ENCODE measurements at places on chromosomes 12 and 14.

DNA sequence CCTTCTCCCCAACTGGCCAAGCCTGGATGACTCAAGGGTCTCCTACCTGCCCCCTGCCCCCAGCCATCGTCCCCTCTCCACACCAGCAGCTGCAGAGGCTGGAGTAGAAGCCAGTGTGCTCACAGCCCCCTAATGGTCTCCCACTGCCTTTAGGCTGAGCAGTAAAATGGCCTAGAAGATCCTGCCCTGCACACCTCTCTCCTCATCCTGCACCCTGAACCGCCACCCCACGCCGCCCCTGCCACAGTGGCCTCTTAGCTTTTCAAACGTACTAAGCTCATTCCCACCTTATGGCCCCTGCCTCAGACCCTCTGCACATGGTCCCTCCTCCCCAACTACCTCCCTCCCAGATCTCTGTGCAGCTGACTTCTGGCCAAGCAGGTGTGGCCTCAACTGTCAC, 46.3 kb downstream of the RBM19 start:
- DNase-seq = no peak

DNA sequence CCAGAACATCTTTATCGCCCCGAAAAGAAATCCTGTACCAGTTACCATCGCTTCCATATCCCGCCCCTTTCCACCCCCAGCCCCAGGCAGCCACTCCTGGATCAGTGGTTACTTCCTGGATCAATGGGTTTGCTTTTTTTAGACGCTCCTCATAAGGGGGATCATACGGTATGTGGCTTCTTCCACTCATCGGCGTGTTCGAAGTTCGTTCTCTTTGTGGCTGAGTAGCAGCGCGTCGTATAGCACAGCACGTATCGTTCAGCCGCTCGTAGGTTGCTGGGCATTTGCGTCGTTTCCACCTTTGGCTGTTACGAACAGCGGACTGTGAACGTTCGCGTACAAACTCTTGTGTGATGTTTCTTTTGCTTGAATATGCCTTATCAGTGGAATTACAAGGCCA, 1.8 kb downstream of the NOC4L start:
- DNase-seq = no peak

- DNase-seq = no peak
These were observed 14.2 kb downstream of the PAPOLA start for GRCh38 chr14:96516351-96516750.

- no peak for DNase-seq
These were observed 476.1 kb upstream of the SOX5 start for GRCh38 chr12:24425601-24425970.

DNA sequence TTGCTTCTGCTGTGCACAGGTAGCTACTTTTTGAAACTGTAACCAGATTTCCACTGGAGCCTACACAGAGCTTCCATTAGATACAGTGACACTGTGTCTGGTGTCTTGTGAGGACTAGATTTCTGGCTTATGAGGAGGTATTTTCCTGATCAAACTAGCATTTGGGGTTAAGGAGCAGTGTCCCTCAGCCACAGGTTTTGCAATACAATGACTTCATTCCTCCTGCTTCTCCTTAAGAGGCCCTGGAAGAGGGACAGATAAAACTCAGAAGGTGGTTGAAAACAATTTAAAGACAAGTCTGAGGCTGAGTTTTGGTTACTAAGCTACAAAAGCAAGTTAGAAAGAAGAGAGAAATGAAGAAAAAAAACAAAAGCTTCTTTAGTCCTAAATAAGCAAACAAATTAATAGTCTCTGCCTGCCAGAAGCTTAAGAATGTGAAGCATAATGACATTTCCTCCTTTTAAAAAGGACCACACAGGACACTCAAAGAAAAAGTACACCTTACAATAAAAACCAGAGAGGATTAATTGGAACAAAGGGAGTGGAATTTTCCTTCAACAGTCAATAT, 53.0 kb downstream of the PKP2 start:
- DNase-seq = no peak

GRCh38 chr14:91416744-91417119, 888 bp downstream of the CCDC88C start:
- DNase-seq = no peak

DNA sequence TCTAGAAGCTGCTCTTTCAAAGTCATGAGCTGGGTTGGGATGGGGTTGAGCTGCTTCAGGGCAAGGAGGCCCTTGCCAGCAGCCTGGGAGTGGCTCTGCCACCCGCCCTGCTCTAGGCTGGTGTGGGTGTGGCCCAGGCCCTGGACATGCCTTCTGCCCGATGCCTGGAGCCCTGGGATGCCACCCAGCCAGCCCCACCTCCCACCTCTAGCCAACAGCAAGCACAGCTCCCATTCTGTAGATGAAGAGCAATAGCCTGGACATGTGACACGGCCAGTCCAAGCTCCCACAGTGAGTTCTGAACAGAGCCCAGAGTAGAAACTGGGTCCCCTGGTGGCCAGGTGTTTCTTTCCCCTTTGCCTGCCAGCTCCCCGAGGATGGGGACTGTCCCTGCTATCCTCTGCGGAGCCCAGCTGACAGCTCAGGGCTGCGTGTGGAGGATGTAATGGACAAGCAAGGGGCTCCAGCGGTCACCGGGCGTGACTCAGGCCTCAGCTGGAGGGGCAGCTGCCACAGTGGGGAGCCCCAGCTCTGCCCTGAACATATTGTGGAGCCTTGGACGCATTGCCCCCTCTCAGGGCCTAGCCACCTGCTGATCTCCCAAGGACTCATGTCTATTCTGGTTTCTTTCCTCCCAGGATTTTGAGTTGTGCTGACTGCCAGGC, 165.2 kb downstream of the TSPAN9 start:
- DNase-seq = no peak

DNA sequence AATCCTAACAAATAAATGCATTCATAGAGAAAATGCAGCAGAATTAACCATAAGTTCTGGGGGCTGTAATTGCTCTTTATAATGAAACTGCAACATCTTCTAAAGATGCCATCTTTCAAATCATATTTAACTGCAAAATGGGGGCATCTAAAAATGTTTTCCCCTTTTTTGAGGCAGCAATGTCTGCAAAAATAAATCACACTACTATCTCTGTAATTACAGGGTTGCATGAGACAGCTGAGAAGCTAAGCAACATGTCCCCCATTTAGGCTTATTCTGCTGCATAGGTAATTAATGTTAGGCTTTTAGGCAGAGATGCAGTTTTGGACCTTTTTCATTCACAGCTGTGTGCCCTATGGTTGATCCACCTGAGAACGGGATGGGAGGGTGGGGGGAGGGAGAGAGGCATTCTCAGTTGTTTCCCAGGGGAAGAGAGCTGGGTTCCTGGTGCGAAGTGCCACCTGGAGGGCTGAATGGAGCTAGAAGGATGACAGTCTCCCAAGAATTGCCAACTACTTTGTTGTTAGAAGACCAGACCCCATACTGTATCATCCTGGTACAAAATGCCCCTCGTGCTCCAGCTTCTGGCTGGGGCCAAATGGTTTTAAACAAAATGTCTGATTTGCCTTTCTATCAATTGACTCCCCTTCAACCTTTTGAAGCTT, 154.2 kb downstream of the APAF1 start:
- no peak for DNase-seq

DNA sequence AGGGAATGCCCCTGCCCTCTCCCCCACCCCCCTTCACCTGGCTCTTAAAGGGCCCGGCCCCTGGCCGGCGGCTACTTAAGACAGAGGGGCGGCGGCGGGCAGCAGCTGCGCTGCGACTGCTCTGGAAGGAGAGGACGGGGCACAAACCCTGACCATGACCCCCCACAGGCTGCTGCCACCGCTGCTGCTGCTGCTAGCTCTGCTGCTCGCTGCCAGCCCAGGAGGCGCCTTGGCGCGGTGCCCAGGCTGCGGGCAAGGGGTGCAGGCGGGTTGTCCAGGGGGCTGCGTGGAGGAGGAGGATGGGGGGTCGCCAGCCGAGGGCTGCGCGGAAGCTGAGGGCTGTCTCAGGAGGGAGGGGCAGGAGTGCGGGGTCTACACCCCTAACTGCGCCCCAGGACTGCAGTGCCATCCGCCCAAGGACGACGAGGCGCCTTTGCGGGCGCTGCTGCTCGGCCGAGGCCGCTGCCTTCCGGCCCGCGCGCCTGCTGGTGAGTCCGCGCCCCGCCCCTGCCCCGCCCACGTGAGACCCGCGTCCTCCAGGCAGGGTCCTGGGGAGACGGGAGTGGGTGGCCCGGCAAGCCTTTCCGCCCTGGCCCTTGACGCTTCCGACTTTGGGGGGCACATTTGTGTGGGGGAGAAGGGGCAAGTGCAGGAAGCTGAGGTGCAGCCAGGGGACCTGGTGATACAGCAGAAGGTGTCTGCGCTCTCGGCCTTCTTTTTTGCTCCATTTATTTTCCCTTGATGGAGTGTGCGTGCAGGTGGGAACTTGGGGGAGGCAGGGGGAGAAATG, at the start of gene IGFBP6:
Gene IGFBP6 (plus strand): TSS at position 104 of the 790 bp plus-strand sequence. CDS start 51 bp downstream, at position 155.
- DNase-seq = peak; percentile 19

DNA sequence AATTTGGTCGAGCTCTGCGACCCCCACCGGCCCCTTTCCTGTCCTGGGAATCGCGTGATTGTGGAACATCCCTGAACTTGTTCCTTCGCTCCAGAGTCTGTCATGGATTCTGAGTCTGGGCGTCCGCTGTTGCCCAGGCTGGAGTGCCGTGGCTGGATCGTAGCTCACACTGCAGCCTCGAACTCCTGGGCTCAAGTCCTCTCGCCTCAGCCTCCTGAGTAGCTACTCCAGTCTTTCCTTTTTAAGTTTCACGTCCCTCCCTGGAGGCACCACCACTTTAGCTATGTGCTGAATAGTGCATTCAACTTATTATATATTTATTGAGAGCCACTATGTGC, 698 bp downstream of the ACOT6 start:
- no peak for DNase-seq

All from amniotic stem cell (primary cell).